ENCODE measurements at places on chromosomes 12 and 14.

GRCh38 chr12:120713861-120714482, 3.7 kb downstream of the UNC119B start:
- DNase-seq = peak; percentile 77

DNA sequence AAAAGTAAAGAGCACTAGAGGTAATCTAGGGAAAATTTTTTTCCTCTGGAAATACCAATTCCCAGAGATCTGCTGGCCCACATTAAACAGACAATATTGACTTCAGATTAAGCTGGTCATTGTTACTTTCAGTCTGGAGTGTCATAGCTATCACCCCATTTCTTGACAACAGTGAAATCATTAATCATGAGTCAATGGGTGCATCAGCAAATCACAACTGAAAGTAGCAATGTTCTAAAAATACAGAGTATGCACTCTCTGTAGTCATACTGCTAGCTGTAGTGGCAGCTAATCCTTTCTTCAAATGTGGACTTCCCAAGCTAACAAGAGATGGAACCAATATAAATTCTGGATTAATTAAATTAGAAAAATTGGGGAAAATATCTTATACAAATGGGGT, 129.9 kb downstream of the CPNE8 start:
- DNase-seq = no peak

GRCh38 chr14:101230851-101231550, 327.5 kb upstream of the RTL1 start:
- DNase-seq = no peak

DNA sequence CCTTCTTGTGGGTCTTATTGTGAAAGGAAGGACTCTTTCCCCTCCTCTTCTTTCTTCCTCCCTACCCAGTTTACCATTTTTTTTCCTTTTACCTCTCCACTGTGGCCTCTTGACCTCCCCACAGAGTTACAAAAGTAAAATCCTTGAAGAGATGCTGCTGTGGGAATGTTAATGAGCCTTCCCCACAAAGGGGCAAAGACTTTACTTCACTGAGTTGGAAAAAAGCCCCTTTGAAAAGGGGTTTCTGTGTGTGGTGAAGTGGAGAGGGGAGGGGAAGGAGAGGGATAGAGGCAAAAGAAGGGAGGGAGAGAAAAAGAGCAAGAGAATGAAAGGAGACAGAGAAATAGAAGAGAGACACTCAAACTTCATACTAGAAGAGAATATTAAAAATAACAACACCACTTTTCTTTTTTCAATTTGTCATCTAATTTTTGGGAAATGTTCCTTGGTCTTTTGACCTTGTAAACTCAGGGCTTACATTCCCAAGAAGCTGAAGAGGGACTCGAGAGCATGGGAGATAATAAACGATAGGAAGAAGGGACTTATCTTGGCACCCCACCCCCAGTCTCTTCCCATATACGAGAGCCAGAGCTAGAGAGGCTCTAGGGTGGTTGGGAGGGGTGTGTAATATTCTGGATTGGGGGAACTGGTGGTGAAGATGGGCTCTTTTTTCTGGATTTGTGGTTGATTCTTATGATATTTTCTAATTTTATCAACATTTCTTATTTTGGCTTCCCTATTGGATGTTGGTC, 13.2 kb upstream of the SALL2 start:
- DNase-seq = no peak

DNA sequence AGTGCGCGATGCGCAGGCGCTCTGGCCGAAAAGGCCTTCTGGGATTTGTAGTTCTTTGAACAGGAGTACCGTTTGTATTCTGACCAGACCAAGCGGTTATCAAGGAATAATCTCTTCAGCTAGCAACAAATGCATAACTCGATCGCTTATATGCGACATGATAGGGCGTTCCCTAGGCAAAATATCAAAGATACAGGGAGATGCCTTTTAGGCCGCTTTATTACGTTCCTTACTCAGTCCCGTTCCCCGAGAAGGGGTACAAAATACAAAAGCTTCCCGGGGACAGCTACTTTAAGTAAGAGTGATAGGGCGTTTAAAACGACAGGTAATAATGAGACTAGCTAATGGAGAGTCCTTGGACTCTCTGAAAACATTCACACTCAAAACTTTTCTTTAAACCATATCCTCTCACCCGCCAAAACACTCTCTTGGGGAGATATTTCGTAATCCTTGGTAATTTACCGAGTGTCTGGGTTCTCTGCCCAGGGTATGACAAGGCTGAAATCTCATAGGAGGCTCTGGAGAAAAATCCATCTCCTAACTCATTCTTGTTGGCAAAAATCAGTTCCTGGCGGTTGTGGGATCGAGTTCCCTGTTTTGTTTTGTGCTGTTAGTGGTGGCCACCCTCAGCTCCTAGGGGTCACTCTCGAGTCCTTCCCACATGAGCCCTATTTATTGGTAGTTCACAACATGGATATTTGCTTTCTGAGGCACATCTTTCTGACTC, 412 bp upstream of the SNW1 start:
- peak; percentile 55 for DNase-seq

- DNase-seq = peak; percentile 83
Observed at GRCh38 chr14:74425525-74426201, 347 bp downstream of the SYNDIG1L start.

- DNase-seq = no peak
Observed at GRCh38 chr14:52780893-52781292, 10.5 kb downstream of the GNPNAT1 start.

DNA sequence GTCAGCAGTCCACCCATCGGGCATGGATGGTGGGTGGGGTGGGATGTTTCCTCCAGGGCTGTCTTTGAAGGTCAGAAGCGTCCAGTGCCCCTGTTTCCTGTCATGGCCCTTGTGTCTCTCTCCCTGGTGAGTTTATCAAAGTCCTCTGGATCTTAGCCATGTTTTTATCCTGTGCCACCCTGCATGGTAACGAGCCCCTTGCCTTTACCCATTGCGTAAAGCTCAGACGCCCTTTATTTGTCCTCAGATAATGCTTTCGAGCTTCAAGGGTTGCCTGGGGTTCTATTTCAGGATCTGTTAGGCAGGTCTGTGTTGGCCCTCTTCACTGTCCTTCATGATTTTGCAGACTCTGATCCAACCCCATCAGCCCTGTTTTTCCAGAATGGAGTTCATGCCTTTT, 172.9 kb downstream of the TSPAN9 start:
- DNase-seq = no peak

- DNase-seq = no peak
Observed at GRCh38 chr12:45581112-45581511, 148.4 kb upstream of the ARID2 start.

GRCh38 chr14:102333390-102333789, 13.8 kb downstream of the ZNF839 start:
- DNase-seq = no peak

GRCh38 chr14:38718519-38718918, 384.5 kb downstream of the SEC23A start:
- DNase-seq = no peak

DNA sequence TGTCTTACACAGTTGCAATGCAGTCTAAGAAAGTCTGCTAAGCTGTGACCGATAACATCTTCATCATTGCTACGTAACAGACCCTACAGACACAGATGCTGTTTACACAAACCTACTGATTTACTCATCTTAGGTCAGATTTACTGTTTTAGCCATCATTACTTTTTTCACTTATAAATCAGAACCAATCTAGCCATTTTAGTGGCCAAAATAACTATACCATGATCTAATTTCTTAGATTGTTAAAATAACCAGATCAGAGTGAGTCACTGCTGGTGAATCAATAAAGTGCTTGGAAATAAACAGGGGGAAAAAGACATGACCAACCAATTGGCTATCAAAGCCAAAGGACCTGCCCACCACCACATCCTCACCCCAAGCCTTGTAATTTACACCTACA, 57.0 kb upstream of the FOXN3 start:
- peak; percentile 45 for DNase-seq

GRCh38 chr14:32217301-32217700, 14.2 kb upstream of the RNU6-8 start:
- DNase-seq = peak; percentile 48

DNA sequence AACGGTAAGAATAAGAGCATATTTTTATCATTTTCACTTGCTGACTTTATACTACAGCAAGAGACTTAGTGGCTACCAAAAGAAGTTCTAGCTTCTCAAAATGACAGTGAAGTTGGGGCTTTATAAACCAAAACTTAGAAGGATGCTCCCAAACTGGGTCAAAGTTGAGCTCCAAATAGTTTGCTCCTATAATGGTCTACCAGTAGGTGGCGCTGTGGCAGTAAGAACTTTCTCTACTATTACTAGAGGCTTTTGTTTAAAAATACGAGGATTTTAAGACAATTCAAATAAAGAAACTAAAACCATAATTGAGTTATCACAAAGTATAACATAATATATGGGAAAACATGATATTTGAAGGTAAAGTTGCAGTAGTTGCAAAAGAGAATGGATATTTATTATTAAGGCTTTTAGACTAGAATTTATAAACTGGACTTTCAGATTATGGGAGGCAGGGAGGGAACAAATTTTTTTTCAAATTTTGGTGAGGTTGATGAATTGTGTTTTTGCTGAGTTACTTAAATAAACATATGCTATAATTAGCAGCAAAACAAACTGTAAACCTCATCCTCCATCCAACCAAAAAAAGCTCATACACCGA, 75.0 kb downstream of the TGFB3 start:
- DNase-seq = peak; percentile 39

DNA sequence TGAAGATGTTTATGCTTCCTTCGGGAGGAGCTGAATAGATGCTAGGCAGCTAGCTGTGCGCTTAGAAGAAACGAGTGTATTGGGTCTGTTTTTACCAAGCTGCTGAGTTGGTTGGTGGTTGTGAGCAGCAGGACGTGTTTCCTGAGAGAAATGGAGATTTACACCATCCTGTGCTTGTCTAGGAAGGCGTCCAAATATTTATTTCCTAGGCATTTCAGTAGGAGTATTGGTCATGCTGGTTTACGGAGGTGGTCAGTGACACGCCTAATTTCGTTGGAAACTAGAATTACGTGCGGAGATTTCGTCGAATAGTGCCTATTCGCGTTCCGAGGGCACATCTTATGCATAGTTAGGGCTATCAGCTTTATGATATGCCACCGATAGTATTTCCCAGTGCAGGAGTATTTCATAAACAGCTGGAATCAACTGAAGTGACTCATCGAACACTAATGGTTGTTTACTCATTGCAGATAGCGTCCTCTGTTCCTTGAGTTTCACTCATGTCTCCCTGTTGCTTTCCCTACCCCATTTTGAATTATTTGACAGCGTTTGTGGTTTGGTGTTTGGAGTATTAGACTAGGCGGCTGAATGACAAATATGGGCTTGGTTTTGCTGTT, 780 bp downstream of the TBC1D15 start:
- DNase-seq = peak; percentile 12

DNA sequence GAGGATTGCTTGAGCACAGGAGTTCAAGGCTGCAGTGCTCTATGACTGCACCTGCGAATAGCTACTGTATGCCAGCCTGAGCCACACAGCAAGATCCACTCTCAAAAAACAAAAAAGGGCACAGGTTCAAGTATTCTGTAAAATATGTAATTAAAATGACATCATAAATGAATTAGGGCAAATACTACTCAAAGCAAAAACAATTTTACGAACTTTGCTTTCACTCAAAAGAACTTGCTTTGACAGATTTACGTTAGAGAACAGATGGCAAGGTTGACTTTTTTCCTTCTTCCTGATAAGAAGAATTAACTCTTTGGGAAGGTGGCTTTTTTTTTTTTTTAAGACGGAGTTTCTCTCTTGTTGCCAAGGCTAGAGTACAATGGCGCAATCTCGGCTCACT, 44.0 kb upstream of the EAPP start:
- DNase-seq = no peak

DNA sequence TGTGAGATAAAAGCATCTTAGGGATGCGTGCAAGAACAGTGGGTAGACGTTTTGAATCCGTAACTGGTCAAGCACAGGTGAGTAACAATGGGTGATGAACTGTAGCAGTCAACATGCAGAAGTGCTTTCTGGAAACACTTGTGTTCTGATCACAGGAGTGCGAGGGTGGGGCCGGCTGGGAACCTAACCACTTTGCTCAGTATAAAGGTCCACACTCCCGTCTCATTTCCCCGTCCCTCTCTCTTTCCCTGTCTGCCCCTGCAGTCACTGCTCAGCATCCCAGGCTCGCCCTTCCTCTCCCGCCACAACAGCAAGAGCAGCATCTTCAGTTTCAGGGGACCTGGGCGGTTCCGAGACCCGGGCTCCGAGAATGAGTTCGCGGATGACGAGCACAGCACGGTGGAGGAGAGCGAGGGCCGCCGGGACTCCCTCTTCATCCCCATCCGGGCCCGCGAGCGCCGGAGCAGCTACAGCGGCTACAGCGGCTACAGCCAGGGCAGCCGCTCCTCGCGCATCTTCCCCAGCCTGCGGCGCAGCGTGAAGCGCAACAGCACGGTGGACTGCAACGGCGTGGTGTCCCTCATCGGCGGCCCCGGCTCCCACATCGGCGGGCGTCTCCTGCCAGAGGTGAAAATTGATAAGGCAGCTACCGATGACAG, 127.1 kb downstream of the FIGNL2 start:
- DNase-seq = peak; percentile 87

- no peak for DNase-seq
Observed at GRCh38 chr12:14048941-14049545, 67.6 kb upstream of the GRIN2B start.

GRCh38 chr14:50312734-50313054, 570 bp downstream of the DMAC2L start:
- DNase-seq = no peak

Measured in SK-N-SH (cell line).